CD4-positive, alpha-beta T cell treated with Interleukin-15 for 1 hour (primary cell): ENCODE measurements at places on chromosomes 3 and 15.

DNA sequence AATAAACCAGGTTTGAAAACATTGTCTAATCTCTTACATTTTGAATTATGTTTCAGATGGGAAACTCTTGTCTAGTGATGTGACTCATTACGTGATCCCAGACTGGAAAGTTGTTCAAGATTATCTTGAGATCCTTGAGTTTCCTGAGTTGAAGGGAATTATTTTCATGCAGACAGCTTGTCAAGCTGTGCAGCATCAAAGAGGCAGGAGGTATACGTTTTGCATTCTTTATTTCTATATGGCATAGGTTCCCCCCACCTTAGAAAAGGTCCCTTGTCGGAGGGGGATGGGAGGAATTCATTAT is 1.5 kb downstream of the DIS3L start:
- no peak for DNase-seq

DNA sequence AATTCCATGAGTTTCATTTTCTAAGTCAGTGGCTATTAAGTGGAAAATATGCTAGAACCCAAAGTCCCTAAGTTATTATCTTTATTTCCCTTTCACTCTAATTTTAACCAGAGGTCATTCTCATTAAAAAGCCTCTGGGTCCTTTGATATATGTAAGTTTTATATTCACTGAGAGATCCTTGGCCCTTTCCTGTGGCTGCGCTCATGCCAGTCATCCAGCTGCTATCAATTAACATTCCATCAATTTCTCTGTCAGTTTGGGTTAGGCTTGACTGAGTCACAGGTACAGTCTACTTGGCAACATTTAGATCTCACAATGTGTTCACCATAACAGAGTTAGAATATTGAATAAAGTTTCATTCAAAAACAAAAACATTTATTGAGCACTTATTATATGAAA is 58.0 kb upstream of the FBN1 start:
- DNase-seq, result no peak

GRCh38 chr3:72791161-72791560 is 57.1 kb downstream of the SHQ1 start:
- no peak for DNase-seq

DNA sequence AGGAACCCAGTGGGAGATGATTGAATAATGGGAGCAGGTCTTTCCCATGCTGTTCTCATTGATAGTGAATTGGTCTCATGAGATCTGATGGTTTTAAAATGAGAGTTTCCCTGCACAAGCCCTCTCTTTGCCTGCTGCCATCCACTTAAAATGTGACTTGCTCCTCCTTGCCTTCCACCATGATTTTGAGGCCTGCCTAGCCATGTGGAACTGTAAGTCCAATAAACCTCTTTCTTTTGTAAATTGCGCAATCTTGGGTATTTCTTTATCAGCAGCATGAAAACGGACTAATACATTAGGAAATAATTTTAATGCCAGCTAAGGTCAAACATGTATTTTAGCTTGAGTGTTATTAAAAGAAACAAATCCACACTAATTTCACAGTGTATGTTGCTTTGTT is 517.6 kb upstream of the ALCAM start:
- no peak for DNase-seq

GRCh38 chr3:101588616-101589015 is 14.6 kb downstream of the PCNP start:
- DNase-seq, result no peak

DNA sequence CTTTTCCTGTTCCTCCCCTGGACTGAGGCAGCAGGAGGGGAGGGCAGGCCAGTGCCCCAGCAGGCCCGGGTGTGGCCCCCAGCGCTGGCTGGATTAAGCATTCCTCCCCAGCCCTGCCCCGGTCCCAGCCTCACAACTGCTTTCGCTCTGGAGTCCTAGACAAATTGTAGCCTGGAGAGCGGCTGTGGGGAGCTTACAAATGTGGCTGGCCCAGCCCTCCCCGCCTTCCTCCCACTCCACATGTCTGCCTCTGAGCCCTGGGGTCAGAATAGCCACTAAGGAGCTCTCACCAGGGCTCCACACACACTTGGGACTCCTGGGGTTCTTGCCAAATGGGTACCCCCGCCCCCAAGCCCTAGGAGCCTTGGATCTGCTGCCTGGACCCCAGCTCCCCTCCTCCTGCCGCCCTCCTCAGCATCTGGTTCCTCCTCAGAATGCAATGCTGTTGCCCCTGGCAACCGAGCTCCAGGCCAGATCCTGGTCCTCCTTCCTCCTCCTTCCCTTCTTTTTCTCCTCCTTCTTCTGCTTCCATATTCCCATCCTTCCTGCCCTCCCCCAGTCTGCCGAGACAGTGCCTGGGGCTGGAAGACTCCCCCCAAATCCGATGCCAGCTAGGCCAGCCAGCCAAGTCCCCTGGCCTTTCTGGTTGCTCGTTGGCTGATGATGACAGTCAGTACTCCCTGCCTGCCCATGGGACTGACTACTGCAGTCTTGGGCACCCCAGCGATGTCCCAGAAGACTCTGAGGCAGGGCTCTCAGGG is 91.1 kb downstream of the LINGO1 start:
- no peak for DNase-seq

- DNase-seq, result no peak
Observed at GRCh38 chr3:128503164-128503651, 10.2 kb upstream of the GATA2 start.
